Brain pericyte (primary cell): ENCODE measurements at places on chromosomes 16 and 17.

GRCh38 chr16:86072328-86073102, 173.6 kb downstream of the IRF8 start:
- DNase-seq = no peak

GRCh38 chr17:50661795-50662391, 27.2 kb downstream of the ABCC3 start:
- DNase-seq = no peak

DNA sequence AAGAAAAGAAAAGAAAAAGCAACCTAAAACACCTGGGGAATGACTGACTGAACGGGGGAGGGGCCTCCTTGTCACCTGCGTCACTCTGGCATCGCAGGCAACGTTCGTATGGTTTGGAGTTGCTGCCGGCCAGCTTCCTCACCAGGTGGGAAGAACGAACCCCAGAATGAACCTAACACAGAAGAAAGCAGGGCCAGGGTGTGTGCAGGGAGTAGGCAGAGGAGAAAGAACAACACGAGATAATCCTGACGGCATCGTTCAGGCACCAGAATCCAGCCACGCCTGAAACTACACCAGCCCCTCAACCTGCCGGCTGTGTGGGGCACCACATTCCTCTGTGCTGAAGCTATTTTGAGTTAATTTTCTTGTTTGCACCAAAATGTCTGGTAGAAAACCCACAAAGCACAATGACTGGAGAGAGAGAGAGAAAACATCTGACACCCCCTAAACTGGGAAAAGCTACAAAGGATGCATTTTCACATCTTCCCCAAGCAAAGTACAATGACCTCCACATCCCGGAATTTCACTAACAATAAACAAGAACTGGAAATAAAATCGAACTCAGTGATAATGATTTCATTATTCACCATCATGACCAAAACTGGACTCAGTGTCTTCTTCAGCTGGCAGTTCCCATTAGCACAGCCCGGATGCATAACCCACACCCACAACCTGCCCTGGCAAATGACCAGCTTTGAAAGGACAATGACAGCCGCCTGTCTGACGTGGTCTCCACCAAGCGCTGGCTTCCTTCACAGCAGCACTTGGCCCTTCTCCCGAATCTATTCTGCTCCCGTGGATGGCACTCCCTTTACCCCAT, 23.6 kb downstream of the RAB40B start:
- no peak for DNase-seq

GRCh38 chr17:9146064-9146463, 124.8 kb downstream of the NTN1 start:
- no peak for DNase-seq

- DNase-seq = peak; percentile 17
Observed at GRCh38 chr17:13002761-13003453, 14.9 kb downstream of the ELAC2 start.

GRCh38 chr17:71866095-71866494, 254.7 kb upstream of the SOX9 start:
- DNase-seq = no peak

GRCh38 chr17:56457501-56457900, 136.0 kb upstream of the NOG start:
- DNase-seq = no peak

DNA sequence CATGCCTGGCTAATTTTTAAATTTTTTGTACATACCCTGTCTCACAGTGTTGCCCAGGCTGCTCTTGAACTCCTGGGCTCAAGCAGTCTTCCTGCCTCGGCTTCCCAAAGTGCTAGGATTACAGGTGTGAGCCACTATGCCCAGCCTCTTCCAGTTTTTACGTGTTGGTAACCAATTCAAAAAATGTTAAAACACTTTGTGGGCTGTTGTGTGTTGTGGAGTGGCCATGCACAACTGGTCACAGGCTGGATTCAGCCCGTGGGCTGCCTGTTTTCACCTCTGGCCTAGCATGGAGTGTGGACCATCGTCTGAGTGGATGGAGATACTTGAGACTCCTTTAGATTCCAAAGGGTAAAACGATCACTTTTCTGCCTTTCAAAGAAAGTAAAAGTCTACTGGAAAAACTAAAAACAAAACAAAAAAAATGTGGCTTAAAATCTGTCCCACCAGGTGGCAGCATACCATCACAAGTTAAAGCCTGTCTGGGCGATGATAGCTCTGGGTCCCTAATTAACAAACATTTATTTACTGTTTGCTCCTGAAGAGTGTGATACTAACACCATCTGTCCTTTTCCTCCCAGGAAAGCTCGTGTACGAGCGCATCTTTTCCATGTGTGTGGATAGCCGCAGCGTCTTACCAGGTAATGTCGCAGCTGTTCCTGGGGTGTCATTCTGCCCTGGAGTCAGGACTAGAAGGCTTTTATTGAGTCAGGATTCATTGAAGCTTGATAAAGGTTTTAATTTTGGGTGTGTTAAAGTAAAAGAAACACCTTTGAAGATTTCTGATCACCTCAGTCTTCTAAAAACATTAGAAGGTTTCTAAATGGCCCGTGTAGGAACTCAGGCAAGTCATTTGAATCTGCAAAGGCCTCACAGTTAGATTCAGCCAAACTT, 45.8 kb downstream of the VPS35L start:
- DNase-seq = no peak

DNA sequence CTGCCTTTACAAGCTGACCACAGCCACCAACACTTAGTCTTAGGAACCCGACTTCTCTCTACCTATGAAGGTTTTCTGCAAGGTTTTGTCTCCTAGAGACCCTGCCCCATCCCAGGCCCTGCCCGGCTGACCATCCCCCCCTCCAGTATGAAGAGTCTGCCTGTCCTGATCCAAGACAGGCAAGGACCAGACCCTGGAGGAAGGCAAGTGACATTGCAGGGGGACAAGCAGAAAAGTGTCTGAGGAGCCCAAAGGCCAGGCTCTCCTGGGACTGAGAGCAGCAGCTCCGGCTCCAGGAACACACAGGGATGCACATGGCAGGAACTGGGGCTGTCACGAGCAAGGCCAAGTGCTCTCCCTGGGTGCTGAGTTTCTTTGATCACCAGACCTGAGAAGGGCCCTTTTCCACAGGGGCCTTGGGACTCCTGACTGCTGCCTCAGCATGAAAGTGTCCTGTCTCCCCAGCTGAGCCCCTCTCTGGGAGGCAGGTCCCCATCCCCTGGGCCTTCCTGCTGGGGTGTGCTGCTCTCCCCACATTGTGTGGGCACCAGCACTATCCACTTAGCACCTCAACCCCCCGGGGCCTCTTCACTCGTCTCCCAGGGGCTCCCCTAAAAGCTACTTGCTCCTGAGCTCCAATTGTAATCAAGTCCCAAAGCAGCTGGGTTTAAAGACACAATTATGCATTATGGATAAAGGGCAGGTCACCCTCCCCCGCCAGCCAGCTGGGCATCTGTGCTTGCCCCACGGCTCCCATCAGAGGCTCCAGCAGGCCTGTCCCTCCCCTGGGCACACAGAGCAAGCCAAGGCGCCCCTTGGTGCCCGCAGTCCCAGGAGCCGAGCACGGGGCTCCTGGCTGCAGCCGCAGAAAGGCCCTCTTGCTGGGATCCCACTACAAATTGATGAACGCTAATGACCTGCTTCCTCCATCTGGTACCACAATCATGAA, 11.6 kb upstream of the CACNG4 start:
- no peak for DNase-seq

- no peak for DNase-seq
Observed at GRCh38 chr17:51289696-51290111, 29.4 kb downstream of the UTP18 start.

DNA sequence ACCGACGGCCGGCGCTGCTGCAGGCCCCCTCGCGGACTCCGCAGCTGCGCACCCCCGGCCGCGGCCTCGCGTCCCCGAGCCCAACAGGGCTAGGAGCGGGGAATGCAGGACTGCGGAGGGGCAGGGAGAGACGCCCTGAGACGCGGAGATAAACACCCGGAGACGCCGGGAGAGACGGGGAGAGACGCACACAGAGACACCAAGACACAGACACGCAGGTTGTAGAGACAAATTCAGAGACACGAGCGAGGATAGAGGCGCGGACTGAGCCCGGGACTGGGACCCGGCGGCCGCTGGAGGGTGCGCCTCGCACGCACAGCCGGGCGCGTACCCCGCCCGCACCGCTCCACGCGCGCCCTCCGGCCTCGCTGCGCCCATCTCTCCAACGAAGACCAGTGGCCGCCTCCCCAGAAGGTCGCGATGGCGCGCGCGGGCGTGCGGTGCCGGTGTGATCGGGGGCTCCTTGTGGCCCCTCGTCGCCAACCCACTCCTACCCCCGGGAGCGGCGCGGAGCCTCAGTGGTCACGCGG, 902 bp downstream of the STAC2 start:
- DNase-seq = no peak

- DNase-seq = no peak
Observed at GRCh38 chr17:35660902-35661301, 70.5 kb upstream of the RASL10B start.

- no peak for DNase-seq
Observed at GRCh38 chr17:77735566-77736198, 222.8 kb upstream of the TNRC6C start.

DNA sequence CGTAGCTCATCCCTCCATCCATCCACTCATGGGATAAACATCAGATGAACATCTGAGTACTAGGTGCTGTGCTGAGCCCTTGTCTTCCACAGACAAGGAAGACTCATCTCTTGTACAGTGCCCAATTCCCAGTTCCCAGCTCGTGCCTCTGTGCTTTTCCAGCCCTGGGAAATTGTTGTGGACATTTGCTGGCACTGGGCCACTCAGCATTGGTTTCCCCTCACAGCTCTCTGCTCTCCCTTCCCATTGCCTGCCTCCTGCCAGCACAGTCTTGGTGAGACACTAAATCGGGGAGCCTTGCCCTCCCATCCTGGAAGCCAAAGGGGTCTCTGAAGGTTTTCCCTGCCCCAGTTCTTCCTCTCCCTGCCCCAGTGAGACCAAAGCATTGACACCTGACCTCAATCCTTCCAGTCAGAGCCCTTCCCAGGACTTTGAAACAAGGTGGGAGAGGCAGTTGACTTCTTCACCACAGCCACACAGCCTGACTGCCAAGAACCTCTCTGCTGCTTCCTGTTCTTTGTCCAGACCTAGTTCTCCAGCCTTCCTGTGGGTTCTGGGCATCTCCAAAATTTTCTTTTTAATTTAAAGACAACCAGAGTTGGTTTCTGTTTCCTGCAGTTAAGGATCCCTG, 50.2 kb downstream of the WSB1 start:
- DNase-seq = no peak

DNA sequence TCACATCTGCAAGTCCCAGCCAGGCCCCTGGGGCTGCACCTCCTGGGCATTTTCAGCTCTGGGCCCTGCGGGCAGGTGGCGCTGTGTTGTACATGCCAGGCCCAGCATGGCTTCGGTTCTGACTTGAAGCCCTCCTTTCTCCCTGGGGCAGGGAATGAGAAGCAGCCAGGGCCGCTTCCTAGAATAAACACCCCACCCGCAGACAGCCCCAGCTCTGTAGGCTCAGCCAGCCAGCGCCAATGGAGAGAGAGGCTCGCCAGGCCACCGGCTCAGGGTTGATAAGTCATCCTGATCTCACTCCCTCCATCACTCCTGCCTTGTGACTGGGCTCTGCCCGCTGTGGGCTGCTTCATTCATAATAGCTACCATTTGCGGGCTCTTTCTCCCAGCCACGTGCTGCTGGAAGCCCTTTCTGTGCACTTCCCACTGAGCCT, 6.0 kb upstream of the GLIS2 start:
- DNase-seq = peak; percentile 90

- no peak for DNase-seq
Observed at GRCh38 chr17:27603880-27604794, 26.9 kb upstream of the LGALS9 start.

DNA sequence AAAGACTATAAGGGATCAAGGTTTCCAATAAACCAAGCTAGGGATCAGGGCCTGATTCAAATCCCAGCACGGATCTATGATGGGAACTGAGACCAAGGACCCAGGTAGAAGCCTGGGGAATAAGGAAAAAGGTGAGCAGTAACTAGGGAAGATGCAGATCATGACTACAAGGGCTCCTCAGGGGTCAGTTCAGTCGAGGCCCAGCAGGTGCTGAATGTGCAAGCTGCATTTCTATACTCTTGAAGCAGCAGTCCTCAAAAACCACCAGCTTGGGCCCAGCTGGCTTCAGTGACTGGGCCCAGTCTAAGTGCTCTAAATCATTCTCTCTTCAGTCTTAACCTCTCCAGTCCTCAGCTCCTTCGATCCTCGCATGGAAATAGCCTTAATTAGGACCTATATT, 228.8 kb upstream of the AXIN2 start:
- DNase-seq = no peak

- DNase-seq = no peak
Observed at GRCh38 chr17:74875977-74876593, 3.3 kb upstream of the FDXR start.

DNA sequence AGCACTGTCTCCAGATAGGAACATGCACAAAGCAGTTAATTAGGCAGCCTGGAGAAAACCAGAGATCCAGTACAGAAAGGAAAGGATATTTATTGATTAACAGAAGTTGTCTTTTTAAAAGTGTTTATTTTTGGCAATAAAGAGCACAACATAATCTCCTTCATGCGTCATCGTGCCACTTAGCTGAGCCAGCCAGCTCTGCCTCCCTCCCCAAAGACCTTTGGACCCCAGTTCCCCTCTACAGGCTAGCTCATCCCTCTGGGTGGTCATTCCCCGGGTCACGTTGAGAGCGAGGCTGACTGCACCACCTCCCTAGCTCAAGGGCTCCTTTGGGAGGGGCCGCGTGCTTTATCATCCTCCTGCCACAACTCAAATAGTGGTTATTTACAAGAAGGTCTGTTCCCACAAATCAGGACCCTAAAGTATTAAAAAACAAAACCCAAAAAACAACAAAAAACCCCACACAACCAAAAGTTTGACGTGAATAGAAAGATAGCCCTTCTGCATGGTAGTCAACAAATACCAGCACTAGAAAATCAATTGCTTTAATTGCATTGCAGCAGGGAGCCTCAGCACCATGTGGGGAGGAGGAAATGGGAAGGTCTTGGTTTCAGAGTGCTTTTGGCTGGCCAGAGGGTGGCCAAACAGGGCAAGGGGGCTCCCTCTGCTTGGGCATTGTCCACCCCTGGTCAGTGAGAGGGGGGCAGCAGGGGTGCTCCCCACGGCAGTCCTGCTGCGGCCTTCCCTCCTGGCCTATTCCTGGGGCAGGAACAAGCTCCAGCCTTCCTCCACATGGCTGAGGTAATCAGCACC, 9.6 kb downstream of the POLR2C start:
- DNase-seq = no peak

GRCh38 chr17:35889818-35890773, 9.9 kb upstream of the CCL5 start:
- no peak for DNase-seq

GRCh38 chr16:27676839-27677238, 126.9 kb downstream of the KATNIP start:
- no peak for DNase-seq

DNA sequence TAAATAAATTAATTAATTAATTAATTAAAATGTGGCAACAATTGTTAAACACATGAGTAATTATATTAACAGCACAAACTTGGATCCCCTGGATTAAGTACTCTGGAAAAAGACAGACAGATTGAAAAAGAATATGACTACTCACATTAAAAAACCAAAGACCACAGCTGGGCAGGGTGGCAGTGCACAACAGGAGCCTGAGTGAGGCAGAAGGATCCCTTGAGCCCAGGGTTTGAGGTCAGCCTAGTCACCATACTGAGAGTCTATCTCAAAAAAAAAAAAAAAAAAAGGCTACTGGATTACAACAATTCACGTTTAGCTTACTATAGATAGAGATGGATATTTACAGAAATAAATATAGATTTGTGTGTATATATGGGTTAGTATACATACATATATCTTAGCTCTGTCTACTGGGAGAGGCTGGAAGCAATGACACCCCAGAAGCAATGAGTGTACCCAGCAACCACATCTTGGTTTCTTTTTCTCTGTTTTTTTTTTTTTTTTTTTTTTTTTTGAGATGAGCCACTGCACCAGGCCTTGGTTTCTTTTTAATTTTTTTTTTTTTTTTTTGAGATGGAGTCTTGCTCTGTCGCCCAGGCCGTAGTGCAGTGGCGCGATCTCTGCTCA, 10.6 kb upstream of the SUZ12 start:
- no peak for DNase-seq
